Effector memory CD4-positive, alpha-beta T cell (primary cell): ENCODE measurements at places on chromosomes 11 and 22.

GRCh38 chr11:2803186-2804091 is 82.1 kb downstream of the CDKN1C start:
- DNase-seq, result no peak

DNA sequence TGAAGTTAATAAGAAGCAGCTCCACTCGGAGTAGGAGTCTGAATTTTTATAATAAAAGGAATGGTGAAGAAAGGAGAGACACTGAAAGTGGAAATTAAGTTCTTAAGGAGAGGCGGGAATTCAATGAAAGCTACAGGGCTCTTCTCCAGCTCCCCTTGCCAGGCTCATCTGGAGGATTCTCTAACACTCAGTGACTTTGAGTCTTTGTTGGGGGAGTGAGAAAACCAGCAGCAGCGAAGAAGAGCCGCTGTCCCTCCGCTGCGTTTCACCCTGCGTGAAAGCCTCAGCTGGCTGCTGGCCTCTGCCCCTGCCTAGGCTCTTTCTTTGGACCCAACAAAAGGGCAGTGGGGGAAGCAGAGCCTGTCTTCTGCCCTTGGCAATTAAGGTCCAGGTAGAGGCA is 113.0 kb downstream of the NTM start:
- no peak for DNase-seq

DNA sequence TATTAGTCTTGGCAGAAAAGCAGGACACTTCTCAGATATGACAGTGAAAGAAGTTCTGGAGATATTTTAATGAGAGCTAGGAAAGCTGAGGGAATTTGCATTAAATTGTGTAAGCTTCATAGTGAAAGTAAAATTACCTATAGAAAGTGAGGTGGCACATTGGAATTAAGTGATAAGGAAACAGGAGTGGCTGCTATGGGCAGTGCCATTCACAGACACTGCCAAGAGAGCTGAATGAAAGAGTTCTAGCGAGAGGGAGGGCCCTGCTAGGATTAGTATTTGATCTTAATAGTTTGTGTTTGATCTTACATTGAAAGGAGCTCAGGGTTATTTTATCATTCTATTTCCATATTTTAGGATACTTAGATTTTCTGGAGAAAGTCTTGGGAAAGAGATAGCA is 351.9 kb downstream of the DDX10 start:
- no peak for DNase-seq

DNA sequence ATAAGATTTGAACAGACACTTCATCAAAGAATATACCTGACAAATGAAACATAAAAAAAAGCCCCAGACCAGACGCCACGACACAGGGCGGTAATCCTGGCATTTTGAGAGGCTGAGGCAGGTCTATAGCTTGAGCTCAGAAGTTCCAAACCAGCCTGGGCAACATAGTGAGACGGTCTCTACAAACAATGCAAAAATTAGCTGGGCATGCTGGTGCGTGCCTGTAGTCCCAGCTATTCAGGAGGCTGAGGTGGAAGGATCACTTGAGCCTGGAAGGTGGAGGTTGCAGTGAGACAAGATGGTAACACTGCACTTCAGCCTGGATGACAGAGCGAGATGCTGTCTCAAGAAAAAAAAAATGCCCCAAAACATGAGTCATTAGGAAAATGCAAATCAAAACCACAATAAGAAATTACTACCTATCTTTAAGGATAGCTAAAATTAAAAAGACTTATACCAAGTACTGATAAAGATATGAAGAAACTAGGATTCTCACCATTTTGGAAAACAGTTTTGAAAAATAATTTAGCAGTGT is 91.7 kb upstream of the GRAMD1B start:
- no peak for DNase-seq

GRCh38 chr11:128052912-128053641 is 534.3 kb downstream of the ETS1 start:
- DNase-seq, result no peak

DNA sequence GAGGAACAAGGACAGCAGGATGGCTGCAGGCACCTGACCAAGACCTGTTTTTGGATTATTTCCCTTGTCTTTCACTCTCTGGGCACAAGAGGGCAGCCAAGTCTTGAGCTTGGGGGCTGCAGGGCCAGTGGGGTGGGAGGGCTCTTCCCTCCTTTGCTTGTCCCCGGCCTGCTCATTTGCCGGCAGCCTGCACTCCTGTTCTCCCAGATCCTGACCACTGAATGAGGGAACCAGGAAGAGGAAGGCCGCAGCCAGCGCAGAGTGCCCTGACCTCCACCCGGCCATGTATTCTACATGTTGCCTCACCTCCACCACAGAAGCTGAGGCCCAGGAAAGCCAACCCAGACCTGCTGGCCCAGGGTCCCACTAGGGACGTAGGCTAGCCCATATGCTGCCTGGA is 15.5 kb upstream of the NNMT start:
- no peak for DNase-seq

DNA sequence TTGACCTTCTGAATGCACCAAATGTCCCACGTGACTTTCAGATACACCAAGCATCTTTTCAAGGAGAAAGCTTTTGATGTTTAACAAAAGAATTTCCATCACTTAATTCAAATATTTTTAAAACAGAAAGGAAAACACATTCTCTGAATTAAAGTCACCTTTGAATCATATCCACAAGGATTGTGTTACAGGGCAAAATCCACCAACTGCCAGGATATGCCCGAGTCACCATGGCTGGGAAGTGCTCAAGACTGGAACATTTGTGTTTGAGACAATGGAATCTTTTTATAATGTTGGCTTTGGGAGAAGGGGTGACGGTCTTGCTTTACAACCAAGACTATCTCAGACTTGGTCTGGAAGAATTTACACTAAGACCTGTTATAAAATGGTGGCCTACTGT is 40.8 kb downstream of the BID start:
- DNase-seq, result no peak

GRCh38 chr11:26263769-26264168 is 68.2 kb upstream of the ANO3 start:
- no peak for DNase-seq

DNA sequence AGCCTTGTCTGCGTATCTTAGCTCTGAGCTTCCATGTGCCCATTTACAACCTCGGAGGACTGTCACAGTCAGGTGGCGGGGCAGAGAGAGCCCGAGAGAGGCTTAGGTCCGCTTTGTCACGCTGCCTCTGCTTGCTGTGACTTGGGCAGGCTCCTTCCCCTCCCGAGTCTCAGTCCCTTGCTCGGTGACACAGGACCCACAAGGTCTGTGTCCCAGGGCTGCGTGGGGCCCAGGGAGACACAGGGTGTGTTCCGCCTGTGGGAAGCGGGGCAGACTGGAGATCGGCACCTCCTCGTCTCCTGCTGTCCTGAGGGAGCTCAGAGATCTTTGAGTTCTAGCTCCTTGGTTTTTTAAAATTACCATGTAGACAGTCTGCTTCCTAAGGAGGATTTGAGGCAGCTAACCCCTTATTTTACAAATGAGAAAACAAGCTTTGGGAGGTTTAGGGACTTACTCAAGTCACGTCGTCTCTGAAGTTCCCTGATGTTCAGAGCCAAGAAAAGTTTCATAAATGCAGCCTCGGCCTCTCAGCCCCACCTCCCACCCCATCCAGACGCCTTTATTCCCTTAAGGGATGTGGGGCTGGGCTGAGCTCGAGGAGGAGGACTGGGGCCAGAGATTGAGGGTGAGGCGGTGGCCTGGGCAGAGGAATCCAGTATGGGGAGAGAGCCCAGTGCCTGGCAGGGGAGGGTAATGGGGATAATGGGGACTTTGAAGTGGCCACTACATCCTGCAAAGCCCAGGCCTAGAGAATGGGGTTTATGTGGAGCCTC is 103.6 kb downstream of the NECTIN1 start:
- no peak for DNase-seq

DNA sequence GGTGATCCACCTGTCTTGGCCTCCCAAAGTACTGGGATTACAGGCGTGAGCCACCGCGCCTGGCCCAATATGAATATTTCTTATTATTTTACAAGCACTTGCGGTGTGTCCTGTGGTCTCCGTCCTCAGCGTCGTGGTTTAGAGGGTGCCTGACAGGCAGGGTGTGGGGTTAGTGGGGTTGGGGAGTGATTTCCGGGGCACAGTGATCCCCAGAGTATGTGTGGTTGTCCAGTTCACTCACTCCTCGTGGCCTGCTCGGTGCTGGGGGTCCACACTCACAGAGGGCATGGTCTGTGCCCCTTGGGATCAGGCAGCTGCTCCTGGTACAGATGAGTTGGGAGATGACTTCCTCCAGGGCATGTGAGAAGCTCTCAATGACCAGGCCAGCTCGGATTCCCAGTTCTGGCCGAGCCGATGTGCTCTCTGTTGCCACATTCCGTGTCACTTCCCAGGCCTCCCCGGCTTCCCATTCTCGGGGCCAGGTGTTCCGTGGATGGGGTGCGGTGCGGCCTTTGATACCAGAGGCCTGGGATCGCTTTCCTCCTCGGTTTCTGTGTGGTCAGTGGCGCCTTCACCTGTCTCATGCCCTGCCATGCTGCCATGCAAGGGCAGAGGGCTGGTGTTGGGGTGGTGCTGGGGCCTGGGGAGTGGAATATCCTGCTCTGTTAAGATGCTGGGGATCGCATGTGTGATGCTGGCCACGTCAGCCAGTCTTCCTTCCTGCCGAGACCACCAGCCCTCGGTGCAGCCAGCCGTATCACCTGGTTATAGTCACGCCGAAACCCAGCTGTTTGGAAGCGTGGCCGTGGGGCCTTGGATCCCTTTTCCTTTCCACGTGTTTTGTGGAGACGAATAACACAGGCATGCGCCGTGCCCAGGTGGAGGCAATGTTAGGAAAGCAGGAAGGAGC is 39.6 kb downstream of the PARVB start:
- no peak for DNase-seq

GRCh38 chr11:126411971-126412381 is 56.5 kb downstream of the ST3GAL4 start:
- no peak for DNase-seq

GRCh38 chr11:28963187-28963586 is 855.0 kb downstream of the METTL15 start:
- no peak for DNase-seq

GRCh38 chr11:32594272-32594671 is 10.6 kb downstream of the EIF3M start:
- no peak for DNase-seq

DNA sequence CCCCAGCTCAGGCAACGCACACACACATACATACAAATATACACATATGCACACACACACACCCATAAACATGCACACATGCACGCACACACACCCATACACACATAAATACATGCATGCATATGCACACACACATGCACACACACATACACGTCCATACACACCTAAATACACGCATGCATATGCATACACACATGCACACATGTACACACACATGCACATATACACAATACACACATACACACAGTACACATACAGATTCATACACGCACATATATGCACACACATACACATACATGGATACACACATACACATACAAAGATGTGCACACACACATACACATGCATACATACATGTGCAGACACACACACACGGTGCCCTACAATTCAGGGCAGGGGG is 496.6 kb downstream of the TBC1D22A start:
- no peak for DNase-seq

DNA sequence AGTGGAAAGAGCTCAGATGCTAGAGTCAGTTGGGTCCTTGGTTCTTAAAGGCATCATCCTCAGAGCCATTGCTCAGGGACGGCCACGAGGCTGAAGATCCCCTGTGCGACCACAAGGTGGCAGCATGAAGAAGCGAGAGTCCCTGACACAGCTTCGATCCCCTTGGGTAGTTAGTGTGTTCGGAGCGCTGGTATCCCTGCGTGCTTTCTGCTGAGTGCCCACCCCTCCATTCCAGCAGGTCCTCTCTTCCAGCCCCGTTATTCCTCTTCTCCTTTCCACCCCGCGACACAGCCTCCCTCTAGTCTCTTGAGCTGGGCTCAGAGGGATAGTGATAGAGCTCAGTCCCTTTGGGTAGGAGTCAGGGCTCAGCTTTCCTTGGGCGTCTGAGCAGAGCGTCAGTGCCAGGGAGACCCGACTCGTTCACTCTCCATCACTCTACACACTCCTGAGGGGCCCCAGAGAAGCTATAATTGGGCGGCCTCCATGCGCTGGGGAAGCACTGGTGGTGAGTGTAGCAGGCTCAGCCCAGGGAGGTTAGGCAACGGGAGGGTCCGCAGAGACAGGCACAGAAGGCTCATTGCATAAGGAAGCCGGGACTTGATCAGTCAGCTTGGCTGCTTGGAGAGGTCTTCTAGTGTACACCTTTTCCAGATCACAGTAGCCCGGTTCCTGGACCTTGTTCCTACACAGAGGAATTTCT is at the start of gene OR51D1:
Gene OR51D1 (plus strand): TSS at position 516 of the 700 bp plus-strand sequence. CDS start 2,314 bp downstream, outside the sequence.
- peak; percentile 47 for DNase-seq

GRCh38 chr11:17314232-17314547 is 37.4 kb upstream of the NCR3LG1 start:
- no peak for DNase-seq

DNA sequence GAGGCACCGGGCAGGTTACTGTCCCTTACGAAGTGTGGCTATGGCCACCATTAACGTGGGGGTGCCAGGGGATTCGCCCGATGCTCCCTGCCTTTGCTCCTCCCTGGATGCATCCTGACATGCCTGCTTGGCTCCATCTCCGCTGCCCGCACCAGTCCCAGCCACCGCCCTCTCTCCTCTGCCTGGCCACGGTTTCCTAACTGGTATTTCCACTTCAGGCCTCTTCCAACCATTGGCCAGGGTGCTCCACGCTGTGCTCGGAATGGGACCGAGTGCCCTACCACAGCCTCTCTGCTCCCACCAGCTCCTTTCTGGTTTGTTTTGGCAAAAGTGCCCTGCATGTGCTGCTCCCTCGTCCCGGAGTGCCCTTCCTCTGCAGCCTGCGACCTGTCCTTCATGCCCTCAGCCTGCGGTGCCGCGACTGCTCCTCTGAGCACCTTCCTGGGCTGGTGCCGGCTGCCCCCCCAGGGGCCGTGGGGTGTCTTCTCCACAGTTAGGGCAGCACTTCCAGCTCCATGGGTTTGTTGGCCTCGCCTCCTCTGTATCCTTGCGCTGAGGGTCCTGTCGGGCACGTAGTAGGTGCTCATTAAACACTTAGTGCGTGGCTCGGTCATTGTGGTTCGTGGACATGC is 12.6 kb upstream of the GRAMD4 start:
- no peak for DNase-seq

DNA sequence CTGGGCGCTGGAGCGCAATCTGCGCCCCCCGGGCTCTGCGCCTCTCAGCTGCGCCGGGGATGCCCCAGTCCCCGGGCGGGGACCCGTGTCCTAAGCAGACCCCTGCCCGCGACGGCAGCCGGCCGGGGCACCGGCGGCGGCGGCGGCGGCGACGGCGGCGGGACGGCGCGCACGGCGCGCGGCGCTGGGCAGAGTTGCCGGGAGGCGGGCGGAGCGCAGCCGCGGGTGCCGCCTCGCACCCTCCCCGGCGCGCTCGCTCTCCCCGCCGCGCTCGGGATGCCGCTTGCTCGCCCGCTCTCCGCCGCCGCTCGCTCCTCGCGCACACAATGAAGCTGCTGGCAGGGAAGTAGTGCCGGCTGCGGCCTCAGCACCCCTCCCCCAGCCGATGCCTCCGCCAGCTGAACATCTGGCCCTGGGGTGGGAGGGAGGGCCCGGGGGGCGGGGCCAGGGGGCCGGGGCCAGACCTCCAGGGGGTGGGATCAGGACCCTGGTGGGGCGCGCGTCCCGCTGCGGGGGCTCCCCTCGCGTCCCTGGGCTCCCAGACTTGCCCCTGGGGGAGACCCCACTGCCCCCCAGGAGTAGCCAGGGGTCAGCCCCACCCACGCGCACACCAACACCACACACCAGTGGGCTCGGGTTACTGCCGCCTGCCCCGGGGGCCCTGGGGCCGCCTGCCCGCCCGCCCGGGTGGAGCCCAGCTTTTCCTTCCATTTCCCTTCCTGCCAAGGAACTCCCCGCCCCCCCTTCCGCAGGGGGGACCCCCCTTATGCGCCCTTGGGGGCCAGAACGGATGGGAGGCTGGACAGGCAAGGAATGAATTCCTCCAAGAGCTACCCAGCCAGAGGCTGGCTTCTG is at the start of gene RCOR2:
Gene RCOR2 (minus strand): TSS at position 328 of the 855 bp plus-strand sequence. CDS start 708 bp downstream, outside the sequence.
- DNase-seq, result peak; percentile 36
